Activated T-cell treated with anti-CD3 and anti-CD28 coated beads, Interleukin-2, amount 50 U/mL, for 24 hours (primary cell): ENCODE measurements at places on chromosomes 12 and 14.
A peak's percentile ranks its signal among the peaks of the same experiment; 100 is the strongest.

- DNase-seq: no peak
Measured at GRCh38 chr14:87497301-87497700, 495.7 kb downstream of the GALC start.

DNA sequence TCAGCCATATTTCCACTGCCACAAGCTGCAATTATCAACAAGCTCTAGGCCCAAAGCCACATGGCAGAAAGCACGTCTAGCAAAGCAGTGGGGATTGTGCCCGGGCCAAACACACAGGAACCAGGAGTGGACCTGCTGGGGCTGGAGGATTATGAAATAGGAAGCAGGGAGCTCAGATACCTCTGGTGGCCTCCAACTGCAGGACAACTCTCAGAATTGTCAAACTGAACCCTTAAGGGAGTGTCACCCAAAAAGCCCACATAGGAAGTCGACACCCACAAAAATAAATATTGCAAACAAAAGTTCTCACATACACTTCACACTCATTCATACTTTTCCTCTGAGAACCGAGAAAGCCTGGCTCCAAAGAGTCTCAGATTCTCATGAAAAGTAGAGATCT is 26.1 kb downstream of the KCTD10 start:
- DNase-seq: no peak

DNA sequence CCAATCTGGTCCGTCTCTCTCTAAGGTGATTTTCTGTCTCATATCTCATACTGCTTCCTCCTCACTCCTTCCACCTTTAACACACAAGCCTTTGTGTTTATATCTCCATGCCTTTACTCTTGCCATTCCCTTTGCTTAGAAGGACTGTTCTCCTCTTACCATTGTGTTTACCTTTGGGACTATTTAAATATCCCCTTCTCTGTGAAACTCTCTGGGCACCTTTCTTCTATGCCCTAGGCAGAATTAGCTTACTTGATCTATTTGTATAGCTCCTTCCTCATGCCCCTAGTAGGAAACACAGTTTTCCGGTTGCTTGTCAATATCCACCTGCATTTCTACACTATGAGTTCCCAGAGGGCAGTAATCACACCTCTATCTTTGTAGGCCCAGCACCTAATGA is 3.9 kb upstream of the AMHR2 start:
- no peak for DNase-seq

DNA sequence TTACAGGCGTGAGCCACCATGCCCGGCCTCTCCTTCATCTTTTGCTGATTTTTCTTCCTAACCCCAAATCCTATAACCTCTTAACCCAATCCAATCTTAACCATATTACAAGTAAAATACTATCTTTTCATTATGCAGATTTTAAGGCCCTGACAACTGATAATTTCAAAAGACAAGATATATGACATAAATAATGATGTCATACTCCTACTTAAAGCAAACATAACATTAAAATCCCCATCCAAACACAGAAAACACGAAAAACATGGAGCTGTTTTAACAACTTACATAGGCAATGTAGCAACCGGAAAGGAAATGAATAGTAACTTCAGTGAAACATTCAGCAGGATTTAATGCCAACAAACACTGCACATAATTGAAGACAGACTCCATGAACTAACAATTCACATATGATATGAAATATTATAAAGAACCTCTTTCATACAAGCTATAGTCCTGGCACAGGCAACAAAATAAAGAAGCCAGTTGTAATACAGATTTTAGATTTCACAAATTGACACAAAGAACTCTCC is 21.5 kb downstream of the USP44 start:
- no peak for DNase-seq

- no peak for DNase-seq
Measured at GRCh38 chr14:49526101-49526500, 60.1 kb downstream of the RPS29 start.

GRCh38 chr12:19332196-19332595 is 107.1 kb upstream of the AEBP2 start:
- no peak for DNase-seq

GRCh38 chr12:103748002-103748401 is 93.0 kb downstream of the NT5DC3 start:
- no peak for DNase-seq

GRCh38 chr12:59173695-59174094 is 253.4 kb upstream of the LRIG3 start:
- DNase-seq: no peak

DNA sequence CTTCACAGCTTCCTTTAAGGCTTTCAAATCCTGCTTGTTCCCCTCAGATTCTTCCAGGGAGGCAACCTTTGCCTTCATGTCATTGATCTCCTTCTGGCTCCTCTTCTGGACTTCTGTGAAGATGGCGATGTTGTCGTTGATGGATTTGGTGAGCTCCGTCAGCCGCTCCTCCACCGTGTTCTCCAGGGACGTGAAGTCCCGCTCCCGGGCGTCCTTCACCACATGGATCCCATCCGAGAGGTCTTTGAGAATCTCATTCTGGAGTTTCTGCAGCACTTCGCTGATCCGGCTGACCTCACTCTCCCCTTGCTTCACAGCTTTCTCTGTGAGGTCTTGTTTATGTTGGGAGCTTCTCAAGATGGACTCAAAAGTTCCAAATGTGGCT is 7.9 kb downstream of the CKAP4 start:
- DNase-seq: no peak

DNA sequence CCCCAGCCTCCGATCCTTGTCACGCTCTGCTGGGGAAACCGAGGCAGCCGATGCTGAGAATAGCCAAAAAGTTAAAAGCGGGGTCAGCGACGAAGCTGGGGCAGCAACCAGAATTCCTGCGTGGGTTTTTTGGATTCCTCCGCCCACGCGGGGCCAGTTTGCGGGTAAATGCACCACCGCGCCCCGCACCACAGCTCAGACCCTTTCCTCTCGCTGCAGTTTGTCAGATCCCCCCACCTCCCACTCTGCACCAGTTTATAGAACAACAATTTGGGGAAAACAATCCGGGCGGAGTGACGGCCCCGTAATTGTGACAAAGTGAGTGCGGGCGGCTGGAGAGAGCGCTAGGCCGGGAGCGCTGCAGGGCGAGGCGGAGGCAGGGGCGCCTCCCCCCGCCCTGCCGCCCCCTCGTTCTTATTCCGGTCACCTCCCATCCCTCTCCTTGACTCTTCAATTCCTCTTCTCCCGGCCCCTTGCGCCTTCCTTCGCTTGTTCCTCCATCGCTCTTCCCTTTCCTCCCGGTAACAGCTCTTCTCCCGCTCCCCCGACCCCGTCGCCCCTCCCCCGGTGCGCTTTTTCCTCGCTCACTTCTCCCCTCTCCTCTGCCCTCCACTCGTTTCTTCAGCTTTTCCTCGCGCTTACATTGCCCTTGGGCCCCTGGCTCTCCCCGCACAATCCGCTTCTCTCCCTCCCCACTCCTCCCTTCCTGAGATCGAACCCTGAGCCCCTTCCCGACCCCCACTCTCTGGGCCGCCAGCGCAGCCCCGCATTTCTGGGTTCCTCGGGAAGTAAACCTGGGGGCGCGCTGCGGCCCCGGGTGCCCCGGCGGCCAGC is 646 bp upstream of the DNAJC22 start:
- peak; percentile 34 for DNase-seq

- DNase-seq: no peak
Measured at GRCh38 chr14:47226877-47227520, 448.4 kb downstream of the MDGA2 start.

- DNase-seq: no peak
Measured at GRCh38 chr12:110791589-110791988, 48.9 kb upstream of the PPP1CC start.

DNA sequence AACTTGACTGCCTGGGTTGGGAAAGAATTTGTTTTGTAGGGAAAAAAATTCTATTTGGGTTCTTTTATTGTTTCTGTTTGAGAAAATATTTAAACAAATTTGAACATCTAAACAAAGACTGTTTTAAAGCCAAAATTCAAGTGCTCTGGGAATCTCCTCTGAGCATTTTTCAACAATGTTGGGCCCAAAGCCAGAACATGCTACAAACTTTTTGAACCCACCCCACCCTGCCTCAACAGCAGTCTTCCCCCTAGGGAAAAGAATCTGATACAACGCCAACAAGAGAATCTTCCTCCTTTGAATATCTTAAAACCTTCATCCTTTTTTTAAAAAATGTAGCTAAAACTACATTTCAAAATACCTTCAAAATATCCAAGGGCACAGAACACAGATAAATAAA is 20.4 kb upstream of the NID2 start:
- no peak for DNase-seq

GRCh38 chr12:25584596-25584995 is 31.5 kb upstream of the LMNTD1 start:
- no peak for DNase-seq

- no peak for DNase-seq
Measured at GRCh38 chr12:49294086-49294803, 702 bp upstream of the PRPH start.

DNA sequence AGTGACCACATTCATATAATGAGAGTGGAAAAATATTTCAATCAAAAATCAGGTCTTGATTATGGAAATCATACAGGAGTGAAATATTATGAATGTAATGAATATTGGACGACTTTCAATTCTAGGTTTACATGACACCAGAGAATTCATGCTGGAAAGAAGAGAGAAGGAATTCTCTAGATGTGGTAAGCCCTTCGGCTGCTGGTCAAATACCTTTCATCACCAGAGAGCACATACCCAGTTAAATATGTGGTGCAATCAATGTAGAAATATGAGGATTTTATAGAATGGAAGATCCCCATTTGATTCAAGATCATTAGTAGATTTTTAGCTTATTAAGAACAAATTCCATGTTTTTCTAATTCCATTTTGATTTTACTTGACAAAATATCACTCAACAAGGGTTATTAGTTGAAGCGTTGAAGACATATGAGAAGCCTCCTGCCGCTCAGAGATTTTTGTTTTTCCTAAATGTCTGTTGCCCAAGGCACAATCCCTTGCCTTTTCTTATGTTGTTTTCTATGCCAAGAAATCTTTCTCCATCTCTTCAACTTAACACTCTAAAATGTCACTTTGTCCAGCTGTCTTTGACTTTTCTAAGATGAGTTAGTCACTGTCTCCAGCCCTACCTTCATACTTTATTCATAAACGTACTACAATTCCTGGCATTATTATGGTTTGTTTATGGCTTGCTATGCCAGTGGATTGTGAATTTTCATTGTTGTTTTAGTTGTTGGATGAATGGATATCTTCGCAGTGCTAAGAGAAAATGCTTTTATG is 72.8 kb upstream of the ZDHHC17 start:
- no peak for DNase-seq

- DNase-seq: no peak
Measured at GRCh38 chr12:125996443-125996842, 931.2 kb downstream of the AACS start.

GRCh38 chr12:124279846-124280360 is 15.0 kb upstream of the RFLNA start:
- DNase-seq: no peak

GRCh38 chr14:99424306-99424877 is 56.3 kb downstream of the SETD3 start:
- no peak for DNase-seq
